ENCODE measurements at places on chromosomes 1 and 21.
A peak's percentile ranks its signal among the peaks of the same experiment; 100 is the strongest.

DNA sequence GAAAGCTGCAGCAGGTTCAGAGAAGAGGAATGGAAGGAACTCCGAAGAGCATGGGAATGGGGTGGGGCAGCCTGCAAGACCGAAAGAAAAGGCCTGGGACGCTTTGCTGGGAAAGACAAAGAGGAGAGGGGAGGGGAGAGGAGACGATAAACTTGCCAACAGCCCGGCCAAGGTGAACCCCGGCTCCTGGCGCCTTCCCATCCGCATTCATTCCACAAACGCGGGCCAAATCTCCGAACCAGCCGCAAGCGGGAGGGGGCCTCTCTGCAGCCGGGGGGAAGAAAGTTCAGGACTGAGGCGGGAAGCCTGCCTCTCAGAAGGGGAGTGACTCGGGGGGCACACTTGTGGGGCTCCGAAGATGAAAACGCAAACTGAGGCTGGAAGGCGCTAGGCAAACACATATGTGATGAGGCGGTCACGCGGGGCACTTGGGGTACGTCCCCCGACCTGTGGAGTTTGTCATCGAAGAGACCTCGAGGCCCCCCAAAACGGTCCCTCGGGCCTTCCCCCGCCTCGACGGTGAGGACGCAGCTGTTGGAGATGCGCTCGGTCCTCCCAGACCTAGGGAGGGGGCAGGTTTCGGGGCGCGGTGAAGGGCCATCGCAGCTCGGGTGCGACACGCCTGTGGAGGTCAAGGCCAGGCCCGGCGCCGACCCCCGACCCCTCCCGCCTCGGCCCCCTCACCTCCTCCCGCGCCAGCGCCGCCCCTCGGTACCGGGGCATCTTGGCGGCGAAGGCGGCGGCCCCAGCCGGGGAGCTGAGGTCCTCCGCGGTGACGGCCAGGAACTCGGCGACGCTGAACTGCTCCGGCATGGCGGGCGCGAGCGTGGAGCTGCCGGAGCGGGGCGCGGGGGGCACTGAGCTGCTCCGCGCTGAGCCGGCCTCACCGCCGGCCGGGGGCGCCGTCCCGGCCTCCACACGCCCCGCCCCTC, at the start of gene ASAP3:
ASAP3 (minus strand) TSS at position 859 of the 932 bp plus-strand sequence; CDS start at position 813, 46 bp downstream.
- DNase-seq = peak; percentile 21

- no peak for DNase-seq
Measured at GRCh38 chr1:158943059-158943458, 11.7 kb downstream of the PYHIN1 start.

GRCh38 chr1:95496307-95496706, 262.3 kb downstream of the RWDD3 start:
- DNase-seq = no peak

DNA sequence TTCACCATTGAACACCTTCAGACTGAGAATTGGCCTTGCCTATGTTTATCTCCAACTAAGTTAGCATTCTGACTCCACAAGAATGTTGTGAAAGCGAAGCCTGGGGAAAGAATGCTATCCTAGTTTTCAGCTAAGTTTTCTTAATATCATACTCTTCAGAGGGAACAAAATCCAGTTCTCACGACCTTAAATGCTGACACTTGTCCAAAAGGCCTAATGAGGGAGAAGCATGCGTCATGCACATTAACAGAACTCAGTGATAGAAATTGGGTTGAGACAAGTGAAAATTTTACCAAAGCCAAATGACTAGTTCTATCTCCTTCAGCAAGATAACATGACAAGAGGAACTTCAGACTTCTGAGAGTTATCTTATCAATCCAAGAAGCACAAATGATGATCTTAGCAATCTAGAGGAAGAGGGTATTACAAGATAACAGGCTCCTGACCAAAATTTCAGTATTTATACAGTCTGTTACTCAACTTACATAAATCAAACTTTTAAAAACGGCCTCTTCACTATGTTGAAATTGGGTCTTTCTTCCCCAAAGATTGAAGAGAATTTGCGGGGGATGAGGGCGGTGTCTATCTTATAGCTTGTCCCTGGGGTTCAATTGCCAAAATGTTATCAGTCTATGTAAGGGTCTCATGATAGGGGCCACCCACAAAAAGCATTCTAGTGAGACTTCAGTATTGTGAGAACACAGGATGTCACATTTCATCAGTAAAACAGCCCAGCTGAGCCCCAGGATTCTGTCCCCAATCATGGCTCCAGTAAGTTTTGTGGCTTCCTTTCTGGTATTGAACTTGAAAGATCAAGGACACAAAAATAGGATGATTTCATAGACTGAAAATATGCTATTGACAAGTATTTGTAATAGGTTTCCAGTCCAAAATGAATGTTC, 26.5 kb upstream of the SLC45A3 start:
- DNase-seq = no peak

DNA sequence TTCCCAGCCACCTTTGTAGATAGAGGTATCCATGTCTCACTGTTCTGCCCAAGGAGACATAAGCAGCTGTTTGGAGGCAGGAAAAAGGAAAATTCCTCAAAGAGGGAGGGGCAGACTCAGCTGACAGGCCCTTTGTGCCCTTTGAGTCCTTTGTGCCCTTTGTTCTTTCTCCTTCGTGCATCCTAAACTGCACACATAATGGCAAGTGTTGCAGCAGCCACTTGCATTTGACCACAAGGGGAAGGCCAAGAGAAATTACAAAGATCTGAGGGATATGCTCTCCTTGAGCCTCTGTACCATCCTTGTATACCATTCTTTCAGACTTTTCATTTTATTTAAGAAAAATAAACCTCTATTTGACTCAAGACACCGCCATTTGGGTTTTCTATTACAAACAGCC, 71.8 kb upstream of the PKN2 start:
- DNase-seq = no peak

DNA sequence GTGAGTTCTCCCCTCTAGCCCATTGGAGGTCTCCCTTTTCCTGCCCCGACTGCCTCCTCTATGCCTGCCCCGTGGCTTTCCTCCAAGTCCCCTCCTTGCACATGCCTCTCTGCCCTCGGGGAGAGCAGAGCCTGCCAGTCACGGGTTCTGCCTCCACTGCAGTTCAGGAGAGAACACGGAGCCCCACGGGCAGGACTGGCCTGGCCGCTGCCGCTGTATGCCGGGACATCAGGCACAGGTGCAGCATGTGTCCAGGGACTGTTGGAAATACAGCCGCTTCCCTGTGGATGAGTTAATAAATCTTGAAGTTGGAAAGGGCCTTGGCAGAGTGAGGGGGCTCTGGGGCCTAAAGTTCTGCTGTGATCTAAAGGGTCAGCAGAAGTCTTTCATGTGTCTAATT, 676.6 kb downstream of the MATN1 start:
- DNase-seq = no peak

DNA sequence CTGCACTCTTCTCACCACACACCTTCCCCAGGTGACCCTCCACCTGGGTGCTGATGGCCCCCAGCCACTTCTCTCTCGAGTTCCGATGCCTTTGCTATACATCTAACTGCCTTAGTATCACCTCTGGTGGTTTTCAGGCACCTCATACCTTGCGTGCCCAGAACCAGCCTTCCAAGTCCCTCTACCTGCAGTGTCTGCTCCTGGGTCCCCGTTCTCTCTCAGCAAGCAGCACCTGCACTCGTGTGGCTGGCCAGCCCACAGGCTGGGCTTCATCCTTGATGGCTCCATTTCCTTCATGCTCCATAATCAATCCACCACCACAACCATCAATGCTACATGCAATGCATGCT, 49.2 kb upstream of the EDN2 start:
- no peak for DNase-seq
